Fibroblast of skin of left biceps (primary cell): ENCODE measurements at places on chromosomes 11 and 22.

DNA sequence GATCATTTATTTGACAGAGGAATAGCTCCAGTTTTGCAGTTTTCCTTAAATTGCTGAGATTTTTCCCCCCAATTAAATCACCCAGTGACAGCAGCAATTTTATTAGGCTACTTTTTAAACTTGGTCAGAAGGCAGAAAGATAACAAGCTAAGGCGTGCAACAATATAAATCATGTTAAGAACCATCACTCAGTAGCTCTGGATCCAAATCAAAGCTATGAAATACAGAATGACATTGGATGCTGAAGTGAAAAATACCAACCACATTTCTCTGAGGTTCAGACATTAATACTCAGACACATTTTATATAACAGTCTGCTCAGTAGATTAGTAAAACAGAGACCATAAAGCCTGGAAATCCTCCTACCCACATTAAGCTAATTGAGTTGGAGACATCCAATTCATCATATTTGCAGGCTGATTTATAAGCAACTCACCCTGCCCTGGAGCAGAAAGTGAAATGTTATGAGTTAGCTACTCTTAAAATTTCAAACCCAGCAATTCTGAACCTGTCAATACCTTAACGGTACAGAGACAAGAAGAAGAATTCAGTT, 1108.4 kb downstream of the DLG2 start:
- DNase-seq, result no peak

DNA sequence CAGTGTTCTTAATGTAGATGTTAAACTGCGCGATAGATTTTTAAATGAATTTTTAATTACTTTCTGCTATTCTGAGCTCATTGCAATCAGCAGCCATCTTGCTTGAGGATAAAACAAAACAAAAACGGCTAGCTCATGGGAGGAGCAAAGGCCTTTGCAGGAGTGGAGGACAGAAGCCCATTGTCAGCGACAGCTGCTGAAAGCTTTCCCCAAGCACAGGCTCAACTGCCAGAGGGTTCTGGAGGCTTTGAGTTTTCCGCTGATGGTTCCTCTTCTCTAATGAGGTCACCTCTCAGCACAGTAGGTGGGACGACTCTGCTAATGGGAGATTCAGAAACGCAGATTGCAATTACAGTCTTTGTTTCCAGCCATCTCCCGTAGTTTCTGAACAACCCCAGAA, 167.1 kb upstream of the TTC12 start:
- DNase-seq, result no peak

DNA sequence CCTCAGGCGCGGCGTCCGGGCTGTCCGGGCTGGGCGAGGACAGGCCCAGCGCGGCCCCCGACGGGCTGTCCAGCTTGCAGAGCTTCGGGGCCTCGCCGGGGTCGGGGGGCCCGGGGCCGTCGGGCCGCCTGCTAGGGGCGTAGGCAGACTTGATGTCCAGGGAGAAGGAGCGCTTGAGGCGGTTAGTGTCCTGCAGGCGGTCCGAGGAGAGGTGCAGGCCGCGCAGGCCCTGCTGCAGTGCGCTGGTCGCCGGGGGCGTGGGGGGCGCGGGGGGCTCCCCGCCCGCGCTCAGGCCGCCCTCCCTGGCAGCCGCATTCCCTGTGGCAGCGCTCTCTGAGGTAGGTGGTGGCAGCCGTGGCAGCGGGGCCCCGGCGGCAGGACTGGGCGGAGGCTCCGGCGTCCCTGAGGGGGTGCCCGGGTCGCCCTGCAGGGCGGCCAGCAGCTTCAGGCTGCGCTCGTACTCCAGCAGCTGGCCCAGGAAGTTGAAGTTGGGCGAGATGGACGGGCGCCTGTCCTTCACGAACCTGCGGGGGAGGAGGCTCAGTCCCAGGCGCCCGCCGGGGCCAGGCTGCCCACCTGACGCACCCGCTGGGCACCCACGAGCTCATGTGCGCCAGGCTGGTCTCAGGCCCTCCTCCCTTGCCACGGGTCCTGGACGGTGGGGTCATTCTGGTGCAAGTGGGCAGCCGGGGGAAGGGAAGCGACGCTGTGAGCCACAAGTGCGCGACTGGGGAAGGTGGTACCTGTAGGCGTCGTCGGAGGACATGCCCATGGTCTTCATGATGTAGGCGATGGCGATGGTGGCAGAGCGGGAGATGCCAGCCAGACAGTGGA, 14.8 kb downstream of the DUSP8 start:
- DNase-seq, result no peak

- no peak for DNase-seq
These were observed 70.2 kb downstream of the DDX10 start for GRCh38 chr11:108734956-108735559.

GRCh38 chr22:44622147-44622427, 79.9 kb upstream of the PRR5 start:
- DNase-seq, result no peak

- no peak for DNase-seq
These were observed 1315.8 kb downstream of the BRD1 start for GRCh38 chr22:48511781-48512327.

DNA sequence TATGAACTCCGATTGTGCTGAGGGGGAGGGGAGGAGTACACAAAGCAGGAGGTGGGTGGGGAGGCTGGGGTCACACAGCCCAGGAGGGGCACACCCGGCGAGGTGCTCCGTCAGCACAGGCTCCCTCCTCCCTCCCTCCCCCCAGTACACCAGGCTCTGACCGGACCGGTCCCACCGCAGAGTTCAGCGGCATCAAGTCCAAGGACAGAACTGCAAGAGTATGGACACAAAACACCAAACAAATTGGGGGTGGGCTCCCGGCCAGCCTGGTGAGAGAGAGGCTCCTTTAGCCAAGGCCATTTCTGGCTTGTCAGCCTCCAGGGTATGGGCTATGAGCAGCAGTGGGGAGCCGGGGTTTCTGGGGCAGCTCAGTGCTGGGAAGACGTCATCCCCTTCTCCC, 68.3 kb downstream of the ST3GAL4 start:
- no peak for DNase-seq

DNA sequence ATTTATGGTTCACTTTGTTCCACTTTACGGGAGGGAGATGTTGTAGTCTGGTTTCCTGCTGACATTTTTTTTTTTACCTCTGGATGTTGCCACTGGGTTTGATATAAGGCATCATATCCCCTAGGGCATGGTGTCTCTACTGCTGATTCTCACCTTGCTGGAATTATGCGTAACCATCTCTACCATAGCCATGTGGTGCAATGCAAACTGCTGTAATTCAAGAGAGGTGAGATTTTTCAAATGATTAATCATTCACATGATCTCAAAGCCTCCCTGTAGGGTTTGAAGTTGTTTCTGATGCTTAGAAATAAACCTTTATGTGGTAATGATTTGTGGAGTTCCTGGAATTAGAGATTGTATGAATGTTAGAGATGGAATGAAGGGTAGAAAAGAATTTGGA, 13.0 kb downstream of the MS4A3 start:
- DNase-seq, result no peak
